ENCODE measurements at places on chromosomes 13 and 19. TPM values are rescaled to one million over a fixed set of nuclear protein-coding genes. Genes with fewer than 3 reads are reported as not detected.

ZNF534 gene
- not detected for total RNA-seq

EXOC3L2 gene
- 5.5 TPM for total RNA-seq

CGB7 gene
- total RNA-seq, result not detected

SHISA2 gene
- 71.5 TPM for total RNA-seq

Data from endothelial cell (in vitro differentiated cells).